Progenitor cell of endocrine pancreas (in vitro differentiated cells): ENCODE measurements at places on chromosomes 7 and 10. TPM values are rescaled to one million over a fixed set of nuclear protein-coding genes. Genes with fewer than 3 reads are reported as not detected.

HMX2 gene
- total RNA-seq: not detected in 2 replicates

TRAPPC14 gene
- total RNA-seq: 29.6 and 30.7 TPM in 2 replicates

ASIC3 gene
- total RNA-seq: 3.5 and 5.1 TPM in 2 replicates

VAX1 gene
- total RNA-seq: not detected in 2 replicates

ADAM12 gene
- total RNA-seq: 1.8 and 5.2 TPM in 2 replicates

EPHA1 gene
- 54.4 and 56.3 TPM in 2 replicates for total RNA-seq

MARVELD1 gene
- 14.3 and 14.7 TPM in 2 replicates for total RNA-seq

SYCE1 gene
- total RNA-seq: not detected in 2 replicates

GRM3 gene
- 0.98 and 1.4 TPM in 2 replicates for total RNA-seq

SDHAF3 gene
- total RNA-seq: 15.1 and 17.1 TPM in 2 replicates

MSMB gene
- total RNA-seq: not detected in 2 replicates

NUPR2 gene
- not detected in 2 replicates for total RNA-seq

SAMD9L gene
- not detected in 2 replicates for total RNA-seq

INPP5F gene
- total RNA-seq: 46.1 and 47.0 TPM in 2 replicates

PRLHR gene
- 1.5 and 1.7 TPM in 2 replicates for total RNA-seq

CPA4 gene
- 4.9 and 5.1 TPM in 2 replicates for total RNA-seq

CSTF2T gene
- 26.7 and 28.7 TPM in 2 replicates for total RNA-seq
